ENCODE measurements at places on chromosomes 7 and 10.

- no peak for DNase-seq
These were observed 113.0 kb downstream of the MGMT start for GRCh38 chr10:129580010-129580409.

- DNase-seq = no peak
These were observed 77.2 kb upstream of the TNRC18 start for GRCh38 chr7:5500777-5501350.

- no peak for DNase-seq
These were observed 147.1 kb downstream of the ITGA8 start for GRCh38 chr10:15572531-15573045.

DNA sequence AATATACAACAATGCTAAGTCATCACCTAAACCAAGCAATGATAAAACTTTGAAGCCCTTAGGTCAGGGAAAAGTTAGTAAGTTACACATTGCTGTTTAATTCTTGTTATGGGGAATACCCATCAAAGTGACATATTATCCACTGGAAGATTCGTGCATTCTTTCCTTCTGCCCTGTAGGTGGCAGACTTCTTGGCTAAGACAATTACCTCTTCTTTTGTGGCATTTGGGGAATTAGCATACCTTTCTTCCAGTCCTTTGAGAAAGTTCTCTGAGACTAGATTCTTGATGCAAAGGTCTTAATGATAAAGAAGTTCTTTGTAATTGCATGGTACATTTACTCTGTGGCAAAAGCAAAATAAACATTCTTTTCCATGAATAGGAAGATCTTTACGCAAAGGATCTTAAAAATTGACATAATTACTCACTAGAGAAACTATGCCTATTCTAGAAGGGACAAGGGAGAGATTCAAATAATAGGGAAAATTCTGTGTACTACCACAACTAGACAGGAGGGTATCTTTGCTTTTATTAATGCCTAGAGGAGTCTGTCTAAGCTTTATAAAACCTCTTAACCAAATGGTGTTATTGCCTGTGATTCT, 395.9 kb downstream of the GRM8 start:
- no peak for DNase-seq
